ENCODE measurements at places on chromosomes 12 and 14.

DNA sequence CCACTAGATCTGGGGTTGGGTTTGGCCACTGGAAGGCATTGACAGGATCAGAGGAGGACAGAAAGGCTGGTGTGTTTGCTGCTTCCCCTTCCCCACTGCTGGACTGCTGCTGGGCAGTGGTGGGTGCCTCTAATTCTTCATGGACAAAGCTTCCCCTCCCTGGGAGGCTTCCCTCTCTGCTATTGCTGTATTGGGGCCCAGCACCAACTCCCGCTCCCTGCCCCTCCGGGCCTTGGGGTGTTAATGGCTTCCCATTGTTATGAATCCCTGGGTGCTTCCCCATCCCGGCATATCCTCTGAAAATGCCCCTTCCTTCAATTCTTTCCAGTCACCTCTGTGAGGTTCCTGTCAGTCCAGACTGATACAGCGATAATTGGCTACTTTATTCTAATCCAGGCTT is 310.2 kb downstream of the GLT1D1 start:
- DNase-seq = no peak

- DNase-seq = no peak
Measured at GRCh38 chr12:32069071-32069470, 37.6 kb upstream of the BICD1 start.

DNA sequence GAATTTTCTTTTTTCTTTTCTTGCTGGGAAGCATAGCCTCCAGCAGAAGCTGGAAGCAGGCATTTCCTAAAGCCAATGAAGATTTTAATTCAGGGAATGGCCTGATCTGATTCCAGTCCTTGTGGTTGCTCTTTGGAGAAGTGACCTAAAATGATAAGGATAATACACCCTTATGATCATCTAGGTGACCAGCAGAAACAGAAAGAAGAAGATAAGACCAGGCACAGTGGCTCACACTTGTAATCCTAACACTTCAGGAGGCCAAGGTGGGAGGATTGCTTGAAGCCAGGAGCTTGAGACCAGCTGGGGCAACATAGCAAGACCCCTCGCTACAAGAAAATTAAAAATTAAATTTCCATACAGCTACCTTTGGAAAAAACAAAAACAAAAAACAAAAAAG is 51.2 kb downstream of the EEA1 start:
- no peak for DNase-seq

DNA sequence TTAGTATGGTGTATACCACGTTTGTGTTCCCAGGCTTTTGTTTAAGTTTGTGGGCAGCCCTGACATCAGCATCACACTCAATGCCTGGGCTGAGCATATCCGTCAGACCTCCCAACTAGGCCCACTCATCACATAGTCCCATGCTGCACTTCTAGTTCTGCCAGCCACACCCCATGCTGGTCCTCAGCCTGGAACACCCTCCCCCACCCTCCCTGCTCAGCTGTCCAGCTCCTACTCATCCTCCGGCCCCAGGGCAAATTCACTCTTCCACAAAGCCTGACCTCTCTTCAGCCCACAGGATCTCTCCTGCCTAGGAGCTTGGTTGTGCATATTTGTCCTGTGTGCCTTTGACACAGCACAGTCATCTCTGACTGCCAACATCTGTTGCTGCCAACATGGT is 3.9 kb upstream of the ENDOU start:
- DNase-seq = peak; percentile 65

DNA sequence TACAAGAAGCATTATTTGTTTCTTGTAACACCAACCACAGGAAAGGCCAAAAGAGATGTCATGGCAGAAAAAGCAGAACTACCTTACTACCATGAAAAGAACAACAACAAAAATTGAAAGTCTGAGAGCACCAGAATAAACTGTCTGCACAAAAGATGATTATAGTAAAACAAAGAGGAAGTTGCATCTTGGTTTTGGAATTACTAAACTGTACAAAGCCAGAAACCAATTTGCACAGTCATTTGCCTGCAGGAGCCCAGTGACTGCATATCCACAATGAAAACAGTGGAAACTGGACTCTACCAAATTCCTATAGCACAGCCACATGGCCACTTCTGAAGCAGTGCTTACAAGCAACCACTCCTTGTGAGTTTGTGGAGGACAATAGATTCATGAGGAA is 276.2 kb downstream of the SSPN start:
- DNase-seq = no peak

GRCh38 chr12:84294246-84294645 is 618.4 kb downstream of the SLC6A15 start:
- DNase-seq = no peak

- DNase-seq = no peak
Measured at GRCh38 chr12:12774791-12775190, 10.7 kb upstream of the APOLD1 start.

DNA sequence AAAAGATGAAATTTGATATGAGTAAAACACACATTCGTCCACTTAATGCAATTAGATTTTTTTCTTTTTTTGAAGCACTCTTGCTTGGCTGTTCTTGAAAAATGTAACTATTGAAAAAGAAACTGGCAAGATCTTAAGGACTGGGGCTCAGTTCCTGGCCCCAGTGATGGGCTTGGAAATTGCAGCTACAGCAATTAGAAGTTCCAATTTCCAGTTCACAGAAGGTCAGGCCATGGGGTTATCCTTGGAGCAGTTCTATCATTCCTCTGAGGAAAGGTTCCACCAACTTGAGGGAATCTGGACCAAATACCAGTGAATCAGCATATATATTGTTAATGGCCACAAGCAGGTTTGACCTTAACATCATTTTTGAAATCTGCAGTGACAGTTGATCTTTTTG is 18.9 kb downstream of the IGF1 start:
- DNase-seq = no peak

Measured in mesenchymal stem cell (in vitro differentiated cells and primary cell).